ENCODE measurements at places on chromosomes 3 and 15.

DNA sequence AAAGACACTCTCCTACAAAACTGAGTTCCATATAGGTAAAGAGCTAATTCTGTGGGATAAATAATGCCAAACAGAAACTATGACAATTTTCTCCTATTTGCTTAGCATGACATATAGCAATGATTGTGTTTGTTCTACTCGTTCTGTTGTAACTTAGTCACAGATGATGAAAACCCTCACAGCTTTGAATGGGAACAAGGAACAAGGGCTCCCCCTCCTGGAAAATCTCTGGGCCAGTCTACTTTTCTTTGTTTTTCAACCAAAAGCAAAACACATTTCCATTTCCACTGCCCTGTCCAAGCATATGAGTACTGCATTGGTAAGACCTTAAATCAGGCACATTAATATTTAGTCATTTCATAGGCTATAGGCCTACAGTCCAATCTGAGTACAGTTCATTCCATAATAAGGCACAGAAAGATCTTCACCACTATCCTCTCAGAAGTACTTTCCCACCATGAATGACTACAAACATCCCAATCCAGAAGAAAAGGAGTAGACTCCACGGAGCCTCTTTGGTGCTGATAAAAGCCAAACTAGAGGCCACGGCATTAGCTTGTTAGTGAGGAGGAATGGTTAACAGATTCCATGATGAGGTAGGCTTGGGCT is 67.1 kb downstream of the ATP8B4 start:
- H3K27ac ChIP-seq = no peak overlapping the region
- DNase-seq = no peak
- peaks cover 1% of the 10 kb centered on the region for H3K36me3 ChIP-seq
- peaks cover 7% of the 10 kb centered on the region for H3K27me3 ChIP-seq
- H3K4me3 ChIP-seq = no peak overlapping the region

DNA sequence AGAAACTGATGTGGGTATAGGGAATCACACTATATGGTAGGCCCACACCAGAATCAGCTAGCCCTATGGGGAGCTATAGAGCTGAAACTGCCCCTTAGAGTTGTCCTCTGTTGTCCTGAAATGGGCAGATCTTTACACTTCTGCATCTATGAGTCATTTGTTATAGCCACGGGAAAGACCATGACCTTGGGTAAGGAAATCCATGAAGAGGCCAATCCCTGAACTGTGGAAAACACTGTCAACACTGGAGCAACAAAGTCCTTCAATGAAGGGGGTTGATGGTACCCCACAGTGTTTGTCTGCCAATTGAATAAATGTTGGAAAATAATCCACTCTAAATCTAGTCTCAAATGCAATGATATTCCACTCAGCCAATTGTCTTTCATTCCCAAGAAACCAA is 5.2 kb upstream of the CD200R1 start:
- no peak overlapping the region for H3K27ac ChIP-seq
- peaks cover 27% of the 10 kb centered on the region for H3K4me1 ChIP-seq
- no peaks in the 10 kb centered on the region for H3K36me3 ChIP-seq
- no peak for DNase-seq

- peak overlapping the region; percentile 97 for H3K27ac ChIP-seq
- DNase-seq = no peak
- no peaks in the 10 kb centered on the region for H3K27me3 ChIP-seq
- H3K4me1 ChIP-seq = peaks cover 44% of the 10 kb centered on the region
- H3K36me3 ChIP-seq = peaks cover 13% of the 10 kb centered on the region
Observed at GRCh38 chr15:41417418-41418195, 712 bp downstream of the RTF1 start.

GRCh38 chr15:100688549-100689120 is 86.2 kb downstream of the ASB7 start:
- H3K36me3 ChIP-seq = no peaks in the 10 kb centered on the region
- peaks cover 20% of the 10 kb centered on the region for H3K27me3 ChIP-seq
- no peak overlapping the region for H3K27ac ChIP-seq

- H3K36me3 ChIP-seq = no peaks in the 10 kb centered on the region
- no peak overlapping the region for H3K27ac ChIP-seq
- no peak overlapping the region for H3K4me3 ChIP-seq
- no peak for DNase-seq
Observed at GRCh38 chr3:102733791-102734563, 299.2 kb downstream of the ZPLD1 start.

GRCh38 chr3:72193771-72194430 is 409.0 kb upstream of the PROK2 start:
- H3K4me3 ChIP-seq = no peak overlapping the region
- H3K27me3 ChIP-seq = peaks cover 47% of the 10 kb centered on the region
- H3K27ac ChIP-seq = no peak overlapping the region
- H3K36me3 ChIP-seq = no peaks in the 10 kb centered on the region

DNA sequence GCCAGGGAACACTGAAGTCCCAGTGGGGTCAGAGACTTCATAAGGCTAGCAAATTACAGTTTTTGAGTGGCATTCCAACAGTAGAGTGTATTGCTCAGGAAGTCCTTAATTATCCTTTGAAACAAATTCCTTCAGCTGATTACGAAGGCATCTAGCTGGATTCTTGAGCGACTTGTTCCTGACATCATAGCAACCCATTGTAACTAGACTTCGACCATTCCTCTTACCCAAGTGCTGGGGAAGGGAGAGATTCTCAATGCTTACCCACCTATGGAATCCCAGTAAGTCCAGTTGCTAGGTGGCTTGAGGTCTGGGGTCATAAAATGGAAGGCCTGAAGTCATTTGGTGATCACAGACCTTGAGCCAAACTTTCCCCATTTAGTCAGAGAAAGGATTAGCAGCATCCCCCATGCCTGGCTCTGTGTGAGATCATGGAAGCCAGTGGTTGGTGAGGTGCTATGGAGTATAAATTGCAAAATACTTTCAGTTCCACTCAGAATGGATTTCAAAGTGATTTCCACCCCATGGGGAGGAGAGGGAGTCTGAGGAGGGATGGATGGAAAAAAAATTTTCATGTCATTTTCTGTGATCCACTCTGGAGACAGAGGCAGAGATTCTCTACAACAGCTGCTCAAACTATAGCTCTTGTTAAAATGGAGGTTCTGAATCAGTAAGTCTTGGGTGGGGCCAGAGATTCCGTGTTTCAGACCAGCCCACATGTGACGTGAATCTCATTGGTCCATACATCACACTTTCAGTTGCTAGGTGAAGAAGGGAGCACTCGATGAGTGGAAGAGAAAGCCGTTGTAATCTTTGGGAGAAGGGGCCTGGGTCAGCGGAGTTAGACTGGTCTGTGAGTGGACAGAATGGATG is 45.7 kb downstream of the CD86 start:
- no peaks in the 10 kb centered on the region for H3K27me3 ChIP-seq
- H3K4me1 ChIP-seq = peaks cover 34% of the 10 kb centered on the region
- H3K36me3 ChIP-seq = peaks cover 7% of the 10 kb centered on the region
- peak overlapping the region; percentile 79 for H3K27ac ChIP-seq
- no peak for DNase-seq

DNA sequence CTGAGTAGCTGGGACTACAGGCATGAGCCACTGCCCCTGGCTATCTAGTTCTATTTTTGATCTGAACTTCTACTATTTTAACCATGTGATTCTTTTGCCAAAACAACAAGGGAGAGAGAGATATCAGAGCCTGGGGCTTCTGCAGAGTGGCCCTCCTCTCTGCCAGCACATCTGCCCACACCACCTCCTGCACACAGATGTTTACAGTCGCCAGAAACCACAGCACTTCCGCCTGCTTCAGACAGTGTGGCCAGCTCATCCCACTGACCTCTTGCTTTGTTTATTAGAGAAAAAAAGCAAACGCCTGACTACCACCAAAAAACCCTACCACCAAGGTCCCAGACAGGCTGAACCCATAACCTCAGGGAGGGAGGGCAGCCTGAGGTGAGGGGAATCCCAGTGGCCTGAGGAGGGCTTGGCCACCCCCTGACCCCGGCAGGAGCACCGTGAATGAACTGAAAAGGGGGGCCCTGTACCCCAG is 85.9 kb upstream of the ABHD2 start:
- H3K36me3 ChIP-seq = no peaks in the 10 kb centered on the region
- peaks cover 20% of the 10 kb centered on the region for H3K27me3 ChIP-seq
- peak; percentile 4 for DNase-seq
- H3K4me3 ChIP-seq = no peak overlapping the region
- H3K27ac ChIP-seq = peak overlapping the region; percentile 14

DNA sequence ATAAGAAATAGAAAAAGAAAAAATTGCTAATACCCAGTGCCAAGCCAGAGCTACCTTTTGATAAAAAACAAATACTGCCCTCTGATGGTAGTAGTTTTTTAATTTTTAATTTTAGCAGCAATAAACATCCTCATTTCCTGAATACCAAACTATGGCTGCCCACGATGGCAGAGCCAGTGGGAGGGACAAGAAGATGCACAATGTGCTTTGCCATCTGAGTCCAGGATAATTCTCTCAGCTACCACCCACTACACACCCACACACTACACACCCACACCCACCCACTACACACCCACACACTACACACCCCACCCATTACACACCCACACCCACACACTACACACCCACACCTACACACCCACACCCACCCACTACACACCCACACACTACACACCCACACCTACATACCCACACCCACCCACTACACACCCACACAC is 17.8 kb downstream of the CEP19 start:
- H3K4me3 ChIP-seq = peak overlapping the region; percentile 32
- DNase-seq = no peak
- peaks cover 26% of the 10 kb centered on the region for H3K4me1 ChIP-seq
- H3K27me3 ChIP-seq = no peaks in the 10 kb centered on the region

GRCh38 chr15:69757186-69757585 is 304.6 kb downstream of the RPLP1 start:
- peak overlapping the region; percentile 25 for H3K27ac ChIP-seq
- peaks cover 57% of the 10 kb centered on the region for H3K4me1 ChIP-seq
- H3K4me3 ChIP-seq = peak overlapping the region; percentile 23
- peak; percentile 38 for DNase-seq
- H3K27me3 ChIP-seq = peaks cover under 1% of the 10 kb centered on the region

GRCh38 chr15:87538327-87538834 is 718.2 kb downstream of the NTRK3 start:
- DNase-seq = no peak
- H3K27ac ChIP-seq = no peak overlapping the region
- no peaks in the 10 kb centered on the region for H3K36me3 ChIP-seq
- H3K4me1 ChIP-seq = no peaks in the 10 kb centered on the region
- no peaks in the 10 kb centered on the region for H3K27me3 ChIP-seq

- no peak for DNase-seq
- H3K27ac ChIP-seq = no peak within 1 kb of the TSS
- peaks cover 6% of the 10 kb centered on the region for H3K27me3 ChIP-seq
- no peak within 1 kb of the TSS for H3K4me3 ChIP-seq
Observed at GRCh38 chr3:191198932-191199331, at the start of gene OSTN. OSTN (plus strand) TSS chr3:191199241; CDS start chr3:191212533, 13,292 bp downstream.

DNA sequence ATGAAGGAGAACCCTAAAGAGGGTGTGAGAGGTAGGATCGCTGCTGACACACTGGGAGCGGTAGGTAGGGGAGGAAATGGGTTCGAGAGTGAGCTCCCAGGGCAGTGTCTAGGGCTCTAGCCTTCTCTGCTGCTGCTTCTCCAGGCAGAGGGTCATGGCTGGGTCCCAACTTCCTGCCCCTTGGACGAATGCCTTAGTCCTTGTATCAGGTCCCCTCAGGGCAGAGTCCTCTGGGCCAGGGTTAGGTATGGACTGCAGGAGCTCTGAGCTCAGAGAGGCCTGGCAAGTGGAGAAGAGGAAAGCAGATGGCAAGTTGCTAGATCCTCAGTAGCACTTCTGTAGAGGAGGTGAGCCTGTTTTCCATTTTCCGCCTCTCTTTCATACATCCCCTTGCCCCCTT is 2.9 kb downstream of the CORO2B start:
- H3K36me3 ChIP-seq = no peaks in the 10 kb centered on the region
- H3K4me3 ChIP-seq = no peak overlapping the region
- no peak overlapping the region for H3K27ac ChIP-seq
- no peak for DNase-seq
- H3K27me3 ChIP-seq = peaks cover 8% of the 10 kb centered on the region
- H3K4me1 ChIP-seq = peaks cover 45% of the 10 kb centered on the region

- no peak overlapping the region for H3K27ac ChIP-seq
- H3K36me3 ChIP-seq = no peaks in the 10 kb centered on the region
- no peaks in the 10 kb centered on the region for H3K27me3 ChIP-seq
- DNase-seq = no peak
- H3K4me1 ChIP-seq = no peaks in the 10 kb centered on the region
Observed at GRCh38 chr15:35771746-35772442, 225.9 kb upstream of the DPH6 start.

- H3K4me1 ChIP-seq = peaks cover 46% of the 10 kb centered on the region
- H3K4me3 ChIP-seq = no peak overlapping the region
- no peak overlapping the region for H3K27ac ChIP-seq
- H3K27me3 ChIP-seq = peaks cover 16% of the 10 kb centered on the region
- DNase-seq = no peak
Observed at GRCh38 chr15:101413239-101413638, 76.3 kb downstream of the PCSK6 start.

- H3K27me3 ChIP-seq = peaks cover 12% of the 10 kb centered on the region
- no peak for DNase-seq
- no peak overlapping the region for H3K4me3 ChIP-seq
- H3K27ac ChIP-seq = no peak overlapping the region
Observed at GRCh38 chr15:88710027-88710715, 71.4 kb downstream of the ISG20 start.

GRCh38 chr3:36868614-36869436 is 76.0 kb downstream of the TRANK1 start:
- DNase-seq = peak; percentile 38
- peaks cover 1% of the 10 kb centered on the region for H3K36me3 ChIP-seq
- no peak overlapping the region for H3K4me3 ChIP-seq
- peaks cover 12% of the 10 kb centered on the region for H3K4me1 ChIP-seq
- H3K27me3 ChIP-seq = no peaks in the 10 kb centered on the region
- peak overlapping the region; percentile 70 for H3K27ac ChIP-seq

- H3K4me1 ChIP-seq = peaks cover 38% of the 10 kb centered on the region
- no peaks in the 10 kb centered on the region for H3K27me3 ChIP-seq
Observed at GRCh38 chr3:27596334-27596841, 112.2 kb upstream of the SLC4A7 start.

All from stimulated activated naive B cell treated with anti-CD40 and anti-IgM and Interleukin-4, amounts not matched to agents 10 μg/mL and 1 μg/mL and 100 μg/mL, for 72 hours (primary cell).